ENCODE measurements at places on chromosomes 7 and 10.

DNA sequence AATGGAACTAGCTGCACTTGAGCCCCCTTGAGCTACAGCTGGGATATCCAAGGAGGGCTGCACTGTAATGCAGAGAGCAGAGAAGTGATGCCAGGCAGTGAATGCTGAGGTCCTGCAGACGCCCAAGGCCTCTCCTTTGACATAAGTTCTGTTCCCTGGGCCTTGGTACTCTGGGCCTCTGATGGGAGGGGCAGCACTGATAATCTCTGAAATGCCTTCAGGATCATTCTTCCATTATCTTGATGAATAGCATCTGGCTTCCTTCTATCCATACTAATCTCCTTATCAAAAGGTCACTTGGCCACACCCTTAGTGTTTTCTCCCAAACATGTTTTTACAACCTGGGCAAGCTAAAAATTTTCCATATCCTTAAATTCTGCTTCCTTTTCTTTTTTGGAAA lies 6.9 kb downstream of the GRB10 start:
- DNase-seq = no peak

DNA sequence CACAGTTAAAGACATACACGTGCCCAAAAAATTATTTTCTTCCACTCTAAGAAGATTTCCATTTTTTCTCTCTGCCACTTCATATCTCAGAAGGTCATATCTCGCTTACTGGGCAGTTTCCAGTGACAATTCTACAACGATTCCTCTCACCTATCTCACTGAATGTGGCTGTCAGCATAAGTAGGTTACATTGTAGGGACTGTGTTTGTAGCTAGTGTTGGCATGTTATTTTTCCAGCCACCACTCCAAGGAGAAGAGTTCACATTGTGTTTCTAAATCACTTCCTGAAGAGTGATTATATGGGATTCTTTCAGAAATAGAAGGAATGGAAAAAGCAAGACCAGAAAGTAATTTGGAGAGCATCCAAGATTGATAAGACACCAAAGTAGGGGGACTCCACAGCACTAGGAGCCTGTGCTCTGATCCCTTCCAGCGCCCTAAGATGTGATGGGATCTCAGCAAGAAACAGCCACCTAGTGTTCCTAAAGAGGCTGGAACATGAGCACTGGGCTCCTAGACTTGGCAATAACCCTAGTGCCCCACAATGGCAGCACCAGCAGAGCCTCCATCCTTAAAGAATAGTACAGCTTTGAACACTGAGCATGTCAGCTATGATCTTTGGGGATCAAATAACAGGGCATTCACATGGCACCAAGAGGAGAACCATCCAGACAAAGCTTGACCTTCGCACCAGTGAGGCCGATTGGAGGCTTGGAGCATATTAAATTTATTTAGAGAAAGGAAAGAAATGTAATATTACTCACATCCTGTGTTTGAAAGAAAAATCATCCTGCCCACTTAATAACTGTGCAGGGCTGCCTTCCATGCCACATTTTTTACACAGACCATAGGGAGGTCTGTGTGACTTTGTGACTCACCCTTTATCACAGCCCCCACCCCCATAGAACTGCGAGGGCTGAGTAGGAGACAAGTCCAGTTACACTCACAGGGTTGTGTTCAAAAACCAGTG lies 51.8 kb downstream of the CAV1 start:
- DNase-seq = no peak

DNA sequence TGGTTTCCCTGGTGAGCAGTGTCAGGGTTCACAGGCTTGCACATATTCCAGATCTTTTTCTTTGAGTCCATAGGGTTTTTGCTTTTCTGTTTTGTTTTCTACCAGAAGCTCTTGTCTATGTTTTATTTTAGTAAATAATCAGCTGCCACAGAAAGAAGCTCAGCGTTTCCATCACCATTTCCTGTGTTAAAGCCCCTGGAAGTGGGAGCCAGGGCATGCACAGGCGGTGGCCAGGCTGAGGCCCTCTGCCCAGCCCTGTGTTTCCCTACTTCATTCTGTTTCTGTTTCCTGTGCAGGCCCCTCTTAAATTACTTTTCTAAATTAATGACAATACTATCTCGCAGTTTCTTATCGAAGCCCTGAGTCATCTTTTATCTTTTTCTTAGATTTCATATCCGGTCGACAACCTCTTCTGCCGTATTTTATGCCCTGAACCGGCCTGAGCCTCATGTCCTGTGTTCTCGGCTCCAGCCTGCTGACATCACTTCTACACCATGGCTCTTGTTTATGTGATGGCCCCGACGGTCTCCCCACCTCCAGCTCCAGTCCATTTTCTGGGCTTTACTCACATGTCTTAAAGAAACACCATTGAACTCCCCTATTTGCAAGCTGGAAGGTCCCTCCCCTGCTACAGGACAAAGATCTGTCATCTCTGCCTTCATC lies 442.2 kb downstream of the TCERG1L start:
- DNase-seq = no peak

DNA sequence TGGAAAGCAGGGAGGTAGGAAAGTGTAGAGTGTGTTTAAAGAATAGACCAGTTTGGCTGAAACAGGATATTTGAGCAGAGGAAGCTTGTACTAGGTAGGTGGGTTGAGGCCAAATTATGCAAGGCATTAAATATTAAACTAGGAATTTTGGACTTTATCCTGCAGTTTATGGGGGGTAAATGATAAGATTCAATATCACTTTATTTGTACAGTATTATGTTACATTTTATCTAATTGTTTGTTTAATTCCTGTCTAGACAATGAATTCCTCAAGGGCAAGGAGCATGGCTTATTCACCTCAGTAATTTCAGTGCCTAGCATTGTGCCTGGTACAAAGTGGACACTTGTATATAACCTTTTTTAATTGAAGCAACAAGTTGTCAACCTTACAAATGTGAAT lies 125.9 kb downstream of the CFTR start:
- no peak for DNase-seq

All from NCI-H526 treated with DMSO at 0.1 percent for 48 hours (cell line).